Omental fat pad (tissue), 4 donors: ENCODE measurements at places on chromosomes 2 and 18. TPM values are rescaled to one million over a fixed set of nuclear protein-coding genes. Genes with fewer than 3 reads are reported as not detected.

DNA sequence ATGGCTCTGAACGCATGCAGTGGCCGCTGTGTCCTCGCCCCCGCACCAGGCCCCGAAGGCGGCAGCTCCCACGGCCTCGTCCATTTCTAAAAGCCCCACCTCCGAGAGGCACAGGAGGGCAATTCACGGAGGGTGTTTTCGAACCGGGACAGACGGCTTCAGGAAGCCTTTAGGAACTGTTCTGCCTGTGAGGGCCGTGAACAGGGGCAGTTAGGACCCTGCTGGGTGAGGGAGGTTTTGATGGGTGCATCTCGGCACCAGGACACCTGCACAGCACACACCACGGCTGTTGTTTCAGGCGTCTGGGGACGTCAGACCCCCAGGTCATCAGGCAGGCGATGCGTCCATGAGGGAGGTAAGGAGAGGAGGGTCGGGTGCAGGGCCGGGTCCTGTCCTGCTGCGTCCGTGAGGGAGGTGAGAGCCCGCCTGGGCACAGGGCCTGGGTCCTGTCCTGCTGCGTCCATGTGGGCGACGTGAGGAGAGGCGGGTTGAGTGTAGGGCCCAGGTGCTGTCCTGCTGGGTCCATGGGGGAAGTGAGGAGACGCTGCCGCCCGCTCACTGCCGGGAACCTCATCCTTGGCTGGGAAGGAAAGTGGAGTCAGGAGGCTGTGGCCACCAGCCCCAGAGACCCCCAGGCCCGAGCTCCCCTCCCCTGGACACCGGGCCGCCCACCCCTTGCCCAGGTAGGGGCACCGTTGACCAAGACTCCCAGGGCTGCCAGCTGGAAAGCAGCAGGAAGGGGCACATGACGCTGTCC lies 25.5 kb upstream of the KCNG2 start:
- DNase-seq: no peak

- no peak for DNase-seq
These were observed 281.9 kb downstream of the ZEB2 start for GRCh38 chr2:144237830-144238627.

GRCh38 chr2:204625135-204625534 lies 79.9 kb downstream of the PARD3B start:
- no peak for DNase-seq

- no peak for DNase-seq
These were observed 6.6 kb upstream of the RPL37A start for GRCh38 chr2:216491793-216492596.

GRCh38 chr18:60978338-60978737 lies 354.9 kb upstream of the CDH20 start:
- DNase-seq: no peak

- no peak for DNase-seq
These were observed 25.6 kb downstream of the ANKMY1 start for GRCh38 chr2:240532031-240532775.

Gene SLC66A3
- 62.4 TPM for total RNA-seq

Gene PSD4
- total RNA-seq: 27.6 TPM

Gene POTEJ
- not detected for total RNA-seq

Gene KCNK3
- 4.8 TPM for total RNA-seq

Gene ALKAL2
- 16.0 TPM for total RNA-seq

Gene RND3
- total RNA-seq: 41.3 TPM

Gene RETREG2
- total RNA-seq: 53.5 TPM
